ENCODE measurements at places on chromosomes 4 and X.

DNA sequence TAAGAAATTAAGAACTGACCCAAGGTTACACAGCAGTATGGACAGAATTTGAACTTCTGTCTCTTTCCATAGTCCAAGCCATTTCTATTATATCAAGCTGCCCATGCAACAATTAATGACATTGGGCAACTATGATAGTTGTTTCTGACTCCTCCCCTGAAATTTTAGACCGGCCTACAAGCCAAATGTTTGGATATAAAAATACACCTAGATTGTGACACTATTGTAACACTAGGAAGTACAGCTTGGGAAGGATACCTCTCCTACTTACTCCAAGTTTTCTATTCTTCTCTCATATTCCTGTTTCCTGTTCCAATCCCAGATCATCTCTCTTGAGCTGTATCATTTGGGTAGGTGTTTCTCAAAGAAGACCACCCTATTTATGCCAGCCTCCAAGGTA, 43.5 kb downstream of the RCHY1 start:
- DNase-seq = no peak

GRCh38 chr4:13642170-13642950, 14.8 kb upstream of the BOD1L1 start:
- no peak for DNase-seq

GRCh38 chr4:41106694-41107419, 107.5 kb downstream of the APBB2 start:
- no peak for DNase-seq

GRCh38 chr4:158496030-158496741, 25.5 kb upstream of the RXFP1 start:
- peak; percentile 15 for DNase-seq

DNA sequence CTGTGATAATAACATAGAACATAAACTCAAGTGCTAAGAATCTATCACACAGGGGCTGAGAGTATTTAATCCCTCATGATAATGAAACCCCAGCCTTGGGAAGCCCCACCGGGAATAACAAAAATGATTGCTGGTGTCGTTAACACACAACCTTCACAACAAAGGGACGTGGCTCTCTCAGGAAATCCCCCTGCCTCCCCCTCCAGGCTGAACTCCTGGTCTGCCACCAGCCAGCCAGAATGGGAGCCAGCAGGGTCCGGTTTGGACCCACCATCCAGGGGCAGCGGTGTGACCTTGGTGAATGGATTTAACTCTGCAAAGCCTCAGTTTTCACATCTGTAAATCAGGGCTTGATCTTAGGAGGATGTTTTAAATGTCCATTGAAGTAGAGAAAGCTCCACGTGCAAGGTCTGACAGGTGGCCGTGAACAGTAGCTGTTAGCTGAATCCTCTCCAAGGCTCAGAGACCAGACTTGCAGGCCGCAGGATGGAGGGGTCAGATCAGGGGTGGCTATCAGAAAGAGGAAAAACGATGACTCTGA, 46.5 kb downstream of the ABLIM2 start:
- DNase-seq = no peak

GRCh38 chr4:55125087-55125721, at the start of gene KDR:
Gene KDR, minus strand, starts transcription at chr4:55125595. Its CDS starts 302 bp downstream, at chr4:55125293.
- DNase-seq = no peak

- DNase-seq = no peak
Measured at GRCh38 chr4:154953691-154954090, 172.6 kb downstream of the RBM46 start.

GRCh38 chrX:4925911-4926310, 1212.5 kb upstream of the PRKX start:
- DNase-seq = no peak

GRCh38 chr4:137359691-137360315, 172.5 kb downstream of the PCDH18 start:
- no peak for DNase-seq

GRCh38 chr4:161564230-161564834, 599.5 kb downstream of the FSTL5 start:
- DNase-seq = peak; percentile 16

- DNase-seq = no peak
Measured at GRCh38 chrX:141839856-141840255, 1.7 kb downstream of the MAGEC3 start.

GRCh38 chr4:183345261-183345660, 23.0 kb upstream of the CLDN24 start:
- no peak for DNase-seq

GRCh38 chr4:77586951-77587383, 18.7 kb upstream of the CXCL13 start:
- peak; percentile 12 for DNase-seq

GRCh38 chr4:3262208-3263052, 13.5 kb downstream of the MSANTD1 start:
- no peak for DNase-seq

- DNase-seq = no peak
Measured at GRCh38 chr4:159677521-159677920, 574.6 kb downstream of the RAPGEF2 start.

- DNase-seq = no peak
Measured at GRCh38 chr4:113637363-113637762, 124.2 kb downstream of the CAMK2D start.

- peak; percentile 11 for DNase-seq
Measured at GRCh38 chr4:47837094-47837907, 566 bp downstream of the CORIN start.

GRCh38 chrX:69815063-69815462, 199.2 kb downstream of the EDA start:
- DNase-seq = no peak

- no peak for DNase-seq
Measured at GRCh38 chr4:70914000-70914399, 11.8 kb downstream of the MOB1B start.

DNA sequence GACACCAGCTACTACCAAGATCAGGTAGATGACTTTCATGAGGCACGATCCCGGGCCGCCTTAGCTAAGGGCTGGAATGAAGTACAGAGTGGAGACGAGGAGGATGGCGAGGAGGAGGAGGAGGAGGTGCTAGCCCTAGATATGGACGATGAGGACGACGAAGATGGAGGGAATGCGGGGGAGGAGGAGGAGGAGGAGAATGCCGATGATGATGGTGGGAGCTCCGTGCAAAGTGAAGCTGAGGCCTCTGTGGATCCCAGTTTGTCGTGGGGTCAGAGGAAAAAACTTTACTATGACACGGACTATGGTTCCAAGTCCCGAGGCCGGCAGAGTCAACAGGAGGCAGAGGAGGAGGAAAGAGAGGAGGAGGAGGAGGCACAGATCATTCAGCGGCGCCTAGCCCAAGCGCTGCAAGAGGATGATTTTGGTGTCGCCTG, 481 bp downstream of the UTP3 start:
- no peak for DNase-seq

DNA sequence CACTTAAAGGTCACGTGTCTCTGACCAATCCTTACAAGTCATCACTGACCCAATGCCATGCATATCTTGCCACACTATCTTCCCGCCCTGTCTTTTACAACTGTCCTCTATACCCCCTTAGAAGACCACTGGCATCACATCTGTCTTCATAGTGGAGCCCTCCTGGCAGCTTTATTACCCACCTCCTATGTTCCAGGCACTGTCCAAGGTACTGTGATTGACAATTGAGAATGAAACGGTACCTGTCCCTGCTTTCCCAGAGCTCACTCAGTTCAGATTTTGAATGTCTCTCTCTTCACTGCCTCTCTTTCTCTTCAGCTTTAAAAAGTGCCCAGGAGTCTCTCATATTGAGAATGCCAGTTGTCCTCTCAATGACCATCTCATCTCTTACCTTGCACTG, 88.6 kb downstream of the ARHGAP36 start:
- no peak for DNase-seq

DNA sequence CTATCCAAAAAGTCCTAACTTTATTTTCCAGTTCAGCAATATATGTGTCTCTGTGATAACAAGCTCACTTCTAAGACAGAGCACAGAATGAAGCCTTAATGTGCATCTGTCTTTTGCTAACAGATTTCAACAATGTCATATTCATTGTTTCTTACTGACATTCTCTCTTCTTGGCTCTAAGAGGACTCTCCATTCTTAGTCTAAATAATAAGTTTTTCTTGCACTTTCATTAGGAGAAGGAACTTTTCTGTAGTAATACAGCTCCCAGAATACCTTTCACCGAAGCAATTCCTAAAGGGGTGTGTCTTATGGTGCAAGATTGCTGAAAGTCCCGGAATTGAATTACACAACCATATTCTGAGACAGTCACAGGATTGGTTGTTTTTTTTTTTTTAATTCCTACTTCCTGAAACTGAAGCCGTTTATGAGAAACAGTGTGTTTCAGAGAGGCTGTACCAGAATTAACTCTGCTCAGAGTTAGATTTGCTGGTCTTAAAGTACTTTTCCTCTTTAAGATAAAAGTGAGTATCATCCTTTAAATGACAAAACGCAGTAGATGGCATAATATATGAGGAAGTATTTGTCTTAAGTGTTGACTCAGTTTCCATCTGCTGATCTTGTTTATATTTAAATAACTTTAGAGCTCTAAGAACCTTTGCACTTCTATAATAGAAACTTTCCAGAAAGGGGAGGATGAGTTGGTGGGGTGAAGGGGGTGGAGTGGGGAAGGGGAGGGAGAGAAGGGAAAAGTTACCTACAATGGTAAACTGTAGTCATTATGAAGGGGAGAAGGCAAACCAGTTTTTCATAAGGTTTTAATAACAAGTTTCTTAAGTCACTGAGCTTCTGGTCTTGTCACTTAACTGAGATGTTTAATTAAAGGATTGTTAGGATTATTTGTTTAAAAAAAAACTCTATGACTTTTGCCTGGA, at the start of gene ALPK1:
TSS of gene ALPK1 (plus strand) at position 421 of the 932 bp plus-strand sequence.
- peak; percentile 71 for DNase-seq

- DNase-seq = peak; percentile 5
Measured at GRCh38 chr4:57190601-57191481, 80.7 kb upstream of the IGFBP7 start.

DNA sequence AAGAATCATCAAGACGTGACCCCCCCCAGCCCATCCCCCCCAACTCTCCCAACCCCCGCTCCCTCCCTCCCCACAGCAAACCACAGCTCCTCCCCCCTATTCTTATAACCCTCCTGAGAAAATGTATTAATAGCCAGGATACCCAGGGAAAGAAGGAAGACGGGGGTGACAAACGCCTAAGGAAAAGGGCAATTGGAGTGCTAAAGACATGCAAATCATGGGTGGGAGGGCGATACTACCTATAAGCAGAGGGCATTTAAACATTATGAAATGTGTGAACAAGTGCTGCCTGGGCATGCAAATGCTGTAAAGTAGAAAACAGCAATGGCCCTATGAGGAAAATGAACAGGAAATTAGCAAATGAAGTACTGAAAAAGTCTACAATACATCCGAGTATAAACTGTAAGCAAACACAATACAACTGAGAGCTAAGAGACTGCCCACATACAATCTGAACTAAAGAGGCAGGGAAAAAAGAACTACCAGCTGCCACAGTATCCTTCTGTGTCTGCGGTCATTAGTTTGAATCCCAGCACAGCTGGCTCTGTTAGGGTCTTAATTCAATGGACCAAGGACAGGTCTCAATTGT, 2.4 kb downstream of the CXXC4 start:
- DNase-seq = peak; percentile 4

- DNase-seq = no peak
Measured at GRCh38 chr4:180156684-180157083, 2086.5 kb upstream of the TENM3 start.

GRCh38 chr4:176611951-176612350, 180.8 kb downstream of the VEGFC start:
- no peak for DNase-seq

DNA sequence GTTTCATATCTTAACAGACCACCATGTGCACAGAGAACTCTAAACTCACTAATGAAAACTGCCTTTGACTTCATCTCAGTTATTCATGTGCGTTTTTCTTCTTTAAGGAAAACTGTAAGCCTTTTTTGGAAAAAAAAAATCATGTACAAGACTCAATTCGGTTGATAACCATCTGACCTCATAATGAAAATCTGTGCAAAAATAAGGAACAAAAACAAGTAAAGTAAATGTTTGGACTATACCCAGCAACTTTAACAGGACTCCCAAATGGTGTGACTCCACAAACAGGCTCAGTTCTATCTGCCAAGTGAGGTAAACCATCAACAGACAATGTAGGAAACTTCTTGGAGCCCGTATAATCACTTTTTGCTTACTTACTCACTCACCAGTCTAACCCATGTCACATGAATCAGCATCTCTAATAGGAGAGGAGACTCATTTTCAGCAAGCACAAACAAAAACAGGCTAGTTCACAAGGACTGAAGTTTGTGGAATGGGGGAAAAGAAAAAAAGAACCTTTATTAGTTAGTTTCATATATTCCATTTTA, 9.3 kb downstream of the APOO start:
- DNase-seq = peak; percentile 78

DNA sequence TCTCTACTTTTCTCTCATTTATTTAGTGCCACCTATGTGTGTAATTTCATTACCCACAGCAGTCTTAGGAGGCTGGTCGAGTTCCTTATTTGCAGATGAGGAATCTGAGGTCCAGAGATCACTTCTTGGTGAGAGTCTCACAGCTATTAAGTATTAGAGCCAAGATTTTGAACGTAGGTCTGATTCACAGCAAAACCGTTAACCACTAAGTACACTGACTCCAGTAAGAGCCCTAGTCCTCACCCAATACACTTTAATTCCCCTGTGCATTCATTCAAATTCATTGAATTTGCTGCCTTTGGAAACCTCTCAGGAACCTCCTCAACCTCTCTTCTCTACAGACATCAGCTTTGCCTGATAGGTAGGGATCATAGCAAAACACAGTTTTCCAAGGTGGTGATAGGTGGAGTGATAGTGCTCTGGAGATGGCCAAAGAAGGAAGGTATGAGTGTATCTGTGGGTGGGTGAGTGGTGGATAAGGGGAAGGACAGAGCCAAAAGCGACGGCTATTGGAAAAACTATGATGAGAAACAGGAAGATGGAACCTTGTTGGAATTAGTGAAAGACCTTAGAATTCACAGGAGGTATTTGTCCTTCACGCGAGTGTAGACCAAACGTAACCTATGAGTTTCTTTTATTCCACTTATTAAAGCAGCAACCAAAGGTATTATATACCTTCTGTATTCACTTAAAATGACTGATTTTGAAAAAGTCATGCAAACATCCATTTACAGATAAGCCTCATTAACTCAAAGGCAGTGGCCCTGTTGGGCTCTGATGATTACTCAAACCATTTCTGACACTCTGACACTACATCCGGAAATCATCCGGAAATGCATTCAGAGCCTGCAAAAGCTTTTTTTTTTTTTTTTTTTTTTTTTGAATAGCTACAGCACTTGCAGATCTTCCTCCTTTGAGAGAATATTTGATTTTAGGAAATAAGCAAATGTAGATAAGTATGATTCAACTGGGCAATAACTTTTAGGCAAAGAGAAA, 6.3 kb downstream of the FMR1 start:
- no peak for DNase-seq

- DNase-seq = peak; percentile 38
Measured at GRCh38 chrX:68732906-68733493, 85.5 kb downstream of the STARD8 start.

DNA sequence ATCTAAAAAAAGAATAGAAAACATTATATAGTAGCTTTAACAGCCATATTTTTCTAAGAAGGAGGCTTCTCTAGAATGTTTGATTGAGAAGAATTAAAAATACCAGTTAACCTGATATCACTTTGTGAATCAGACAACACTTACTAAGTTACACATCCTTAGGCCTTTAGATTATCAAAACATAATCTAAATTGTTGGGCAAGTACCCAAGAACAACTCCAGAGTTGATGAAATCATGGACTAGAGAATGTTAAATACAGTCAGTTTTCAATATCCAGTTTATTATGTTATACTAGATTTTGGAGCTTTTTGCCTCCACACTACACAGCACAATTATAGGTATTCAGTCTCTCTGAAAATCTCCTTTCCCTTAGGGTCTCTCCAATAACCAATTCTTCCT, 39.6 kb downstream of the ARL13A start:
- no peak for DNase-seq
